Stimulated activated CD4-positive, alpha-beta T cell treated with anti-CD3 and anti-CD28 coated beads, Interleukin-15, amount 100 ng/mL, for 24 hours (primary cell): ENCODE measurements at places on chromosomes 4 and X.

DNA sequence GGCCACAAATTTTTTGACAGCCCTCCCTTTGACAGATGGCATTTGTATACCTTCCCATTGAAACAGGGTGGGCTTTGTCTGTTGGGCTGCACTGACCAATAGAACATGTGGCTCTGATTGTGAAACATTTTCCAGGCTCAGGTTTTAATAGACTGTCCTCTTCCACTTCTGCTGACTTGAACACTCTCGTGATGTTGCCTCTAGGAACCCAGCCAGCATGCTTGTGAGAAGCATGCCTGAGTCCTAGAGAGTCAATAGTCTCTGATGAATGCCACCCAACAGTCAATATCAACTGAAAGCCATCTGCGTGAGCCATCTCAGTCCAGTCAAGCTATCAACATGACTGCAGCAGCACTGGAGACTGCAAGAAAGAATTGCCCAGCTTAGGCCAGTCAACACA lies 290.0 kb downstream of the SLC7A11 start:
- no peak for DNase-seq

DNA sequence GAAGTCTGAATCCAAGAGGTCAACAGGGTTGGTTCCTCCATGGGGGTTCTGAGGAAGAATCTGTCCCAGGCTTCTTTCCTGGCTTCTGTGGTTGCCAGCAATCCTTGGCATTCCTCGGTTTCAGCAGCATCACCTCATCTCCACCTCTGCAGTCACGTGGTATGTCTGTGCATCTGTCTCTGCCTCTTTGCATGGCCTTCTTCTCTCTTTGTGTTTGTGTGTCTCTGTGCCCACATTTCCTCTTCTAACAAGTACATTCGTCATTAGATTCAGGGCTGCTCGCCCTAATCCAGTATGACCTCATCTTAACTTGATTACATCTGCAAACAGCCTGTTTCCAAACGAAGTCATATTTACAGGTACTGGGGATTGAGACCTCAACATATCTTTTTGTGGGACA lies 114.0 kb downstream of the BCOR start:
- DNase-seq, result no peak

GRCh38 chr4:77014256-77014655 lies 61.5 kb downstream of the CCNI start:
- no peak for DNase-seq

DNA sequence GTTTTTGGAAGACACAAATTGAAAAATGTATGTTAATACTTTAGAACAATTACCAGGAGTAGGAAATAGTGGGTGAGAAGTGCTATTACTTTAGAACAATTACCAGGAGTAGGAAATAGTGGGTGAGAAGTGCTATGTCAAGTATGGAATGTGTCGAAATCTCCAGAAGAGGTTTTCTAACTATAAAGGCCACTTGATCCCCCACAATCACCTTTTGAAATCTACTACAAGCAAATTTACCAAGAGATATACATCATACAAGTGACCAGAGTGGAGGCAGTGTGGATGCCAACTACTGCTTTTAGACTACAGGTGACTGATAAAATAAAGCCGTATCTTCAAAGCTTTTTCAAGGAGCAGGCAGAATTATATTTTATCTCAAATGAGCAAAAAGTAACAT lies 43.1 kb downstream of the MAB21L2 start:
- no peak for DNase-seq

GRCh38 chrX:31139961-31140360 lies 68.1 kb upstream of the FTHL17 start:
- DNase-seq, result no peak

DNA sequence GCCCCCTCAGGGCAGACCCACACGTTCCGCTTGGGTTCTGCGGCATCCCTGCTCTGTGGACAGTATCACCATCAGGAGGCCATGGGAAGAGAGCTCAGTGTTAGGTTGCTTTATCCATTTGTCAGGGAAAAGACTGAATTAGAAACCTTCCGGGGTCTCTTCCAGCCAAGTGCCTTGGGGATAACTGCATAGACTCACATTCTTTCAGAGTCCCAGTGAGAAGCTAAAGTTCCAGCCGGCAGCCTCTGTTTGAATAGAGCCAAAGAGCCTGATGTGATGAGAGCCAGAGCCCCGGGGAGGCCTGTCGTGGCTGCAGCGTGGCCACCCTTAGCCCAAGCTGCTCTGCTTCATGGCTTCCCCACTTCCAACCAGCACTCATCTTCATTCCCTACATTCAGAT lies 85.2 kb downstream of the FHDC1 start:
- DNase-seq, result no peak

DNA sequence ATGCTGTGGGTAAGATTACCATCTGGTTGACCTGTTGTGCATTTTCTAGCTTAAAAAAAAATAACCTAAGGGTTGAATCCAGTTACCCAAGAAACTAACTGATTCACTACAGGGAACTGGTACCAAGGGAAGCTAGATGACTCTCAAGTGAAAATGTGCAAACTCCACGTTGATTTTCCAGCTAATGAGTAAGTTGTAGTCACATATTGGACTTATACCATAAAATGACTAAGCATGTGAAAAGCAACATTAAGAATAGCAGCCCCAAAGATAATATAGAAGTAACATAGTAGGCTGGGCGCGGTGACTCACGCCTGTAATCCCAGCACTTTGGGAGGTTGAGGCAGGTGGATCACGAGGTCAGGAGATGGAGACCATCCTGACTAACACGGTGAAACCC lies 270.9 kb downstream of the SPRY1 start:
- no peak for DNase-seq

DNA sequence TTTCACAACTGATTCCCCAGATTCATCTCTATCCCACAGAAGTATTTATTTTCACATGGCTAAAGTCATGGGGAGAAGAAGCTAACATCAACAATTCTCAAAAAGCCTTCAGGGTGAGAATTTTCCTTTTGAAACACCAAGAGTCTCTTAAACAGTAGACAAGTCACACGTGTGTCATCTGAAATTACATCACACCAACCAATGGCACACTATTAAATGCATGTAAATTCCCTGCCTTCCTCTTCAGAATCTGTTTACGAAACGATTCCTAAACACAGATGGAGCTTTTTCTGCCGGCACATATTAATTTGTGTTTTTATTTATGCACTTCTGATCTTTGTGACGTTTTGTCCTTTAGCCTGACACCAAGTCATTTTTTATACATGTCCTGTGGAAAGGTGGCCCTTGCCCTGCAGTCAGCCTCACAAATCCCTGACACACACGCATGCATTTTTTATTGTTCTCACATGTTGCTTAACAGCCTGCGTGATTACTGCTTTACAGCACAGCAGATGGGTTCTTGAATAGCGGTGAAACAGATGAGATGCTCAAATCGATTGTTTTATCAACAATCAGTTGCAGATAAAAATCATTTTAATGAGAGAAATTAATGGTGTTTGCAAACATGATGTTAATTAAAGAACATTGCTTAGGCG lies 735.9 kb upstream of the TENM3 start:
- DNase-seq, result no peak
